ENCODE measurements at places on chromosomes 4 and X.

- no peak for DNase-seq
Observed at GRCh38 chr4:85901500-85901899, 426.6 kb downstream of the ARHGAP24 start.

DNA sequence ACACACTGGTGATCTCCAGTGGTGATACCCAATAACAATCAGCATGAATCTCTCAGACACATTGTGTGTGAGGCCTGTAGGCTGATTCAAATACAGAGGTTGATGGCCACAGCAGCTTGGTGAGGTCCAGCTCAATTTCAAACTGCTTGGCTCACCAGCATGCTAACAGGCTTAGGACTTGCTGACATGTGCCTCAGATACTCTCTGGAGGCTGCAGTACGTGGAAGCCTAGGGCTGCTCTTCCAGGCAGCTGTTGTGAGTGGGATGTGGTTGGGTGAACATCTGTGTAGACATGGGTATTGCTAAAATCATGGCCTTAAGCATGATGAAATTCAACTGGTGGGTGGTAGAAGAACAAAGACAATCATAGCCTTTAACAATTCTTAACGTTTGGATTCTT is 4.3 kb downstream of the CXCL9 start:
- no peak for DNase-seq

DNA sequence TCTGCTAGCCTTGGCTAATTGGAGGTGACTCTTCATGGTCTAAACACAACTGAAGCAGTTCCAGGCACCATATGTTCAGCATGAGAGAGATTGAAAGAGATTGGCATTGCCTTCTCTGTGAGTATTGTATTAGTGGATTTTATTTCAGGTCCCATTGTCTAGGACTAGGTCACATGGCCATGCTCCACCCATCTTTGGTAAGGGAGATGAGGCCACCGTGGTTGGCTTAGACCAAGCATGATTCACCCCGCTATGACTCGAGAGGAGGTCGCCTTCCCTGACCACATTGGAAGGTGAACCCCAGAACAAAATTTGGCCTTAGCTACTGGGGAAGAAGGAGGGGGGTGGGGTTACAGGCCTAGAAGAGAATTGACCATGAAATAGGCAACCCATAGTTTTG is 109.9 kb upstream of the BCOR start:
- DNase-seq, result peak; percentile 12

GRCh38 chrX:43882294-43882681 is at the start of gene MAOB:
TSS of gene MAOB (minus strand) at chrX:43882450. CDS start at chrX:43882299, 151 bp downstream.
- DNase-seq, result peak; percentile 18

- no peak for DNase-seq
Observed at GRCh38 chr4:22483551-22483981, 32.3 kb downstream of the ADGRA3 start.

DNA sequence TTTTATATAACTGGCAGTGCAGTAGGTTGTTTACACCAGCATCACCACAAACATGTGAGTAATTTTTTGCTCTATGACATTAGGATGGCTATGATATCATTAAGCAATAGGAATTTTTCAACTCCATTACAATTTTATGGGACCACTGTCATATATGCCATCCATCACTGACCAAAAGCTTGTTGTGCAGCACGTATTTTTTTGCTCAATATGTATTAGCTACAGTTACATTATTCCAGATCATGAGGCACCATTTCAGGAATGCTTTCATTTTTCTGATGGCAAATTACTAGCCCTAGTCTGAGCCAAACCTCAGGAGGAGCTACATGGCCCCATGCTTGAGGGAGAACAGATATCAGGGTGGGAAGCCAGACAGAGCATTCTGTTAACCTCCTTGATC is 56.8 kb upstream of the DCLK2 start:
- DNase-seq, result no peak

GRCh38 chr4:43089730-43090129 is 197.2 kb downstream of the GRXCR1 start:
- DNase-seq, result no peak

GRCh38 chr4:148441624-148441985 is 609 bp downstream of the NR3C2 start:
- no peak for DNase-seq

GRCh38 chrX:112577146-112577545 is 102.6 kb downstream of the LHFPL1 start:
- no peak for DNase-seq

DNA sequence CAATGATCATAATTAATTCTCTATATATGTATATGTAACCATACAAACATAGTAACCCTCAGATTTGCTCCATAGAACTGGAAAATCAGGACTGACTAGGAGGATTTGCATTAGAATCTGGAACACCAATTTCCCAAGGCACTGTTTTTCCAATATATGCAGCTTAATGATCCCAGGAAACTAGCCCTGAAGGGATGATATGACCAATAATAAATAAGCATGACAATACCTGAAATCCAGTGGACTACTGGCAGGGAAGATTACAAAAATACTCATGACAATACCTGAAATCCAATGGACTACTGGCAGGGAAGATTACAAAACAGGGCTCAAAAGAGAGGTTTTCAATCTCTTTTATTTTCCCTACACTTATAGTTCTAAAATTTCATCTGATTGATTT is 98.4 kb downstream of the PCDH7 start:
- no peak for DNase-seq

GRCh38 chr4:108370291-108371141 is 201.8 kb upstream of the LEF1 start:
- DNase-seq, result peak; percentile 61

GRCh38 chr4:125131891-125132680 is 182.7 kb upstream of the FAT4 start:
- no peak for DNase-seq

- no peak for DNase-seq
Observed at GRCh38 chrX:40092808-40093435, 4.8 kb downstream of the BCOR start.

DNA sequence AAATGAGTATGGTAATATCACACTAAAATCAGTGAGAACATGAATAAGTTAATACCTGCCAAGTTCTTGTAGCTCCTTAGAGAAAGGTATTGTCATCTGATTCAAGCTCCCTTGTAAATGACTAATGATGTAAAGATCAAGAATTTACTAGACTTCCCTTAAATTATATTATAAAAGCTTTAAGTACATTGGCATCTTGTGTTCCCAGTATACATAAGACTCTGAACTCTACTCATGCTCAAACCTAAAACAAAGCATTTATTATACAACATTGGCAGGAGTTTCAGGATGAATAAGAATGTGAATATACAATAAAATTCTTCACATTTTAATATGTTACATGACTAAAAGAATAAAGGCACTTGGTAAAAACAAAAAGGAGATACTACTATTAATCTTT is 126.8 kb upstream of the UNC5C start:
- no peak for DNase-seq

GRCh38 chr4:75630174-75630936 is at the start of gene CDKL2:
TSS of gene CDKL2 (minus strand) at chr4:75630528. CDS start at chr4:75625988, 4,540 bp downstream.
- peak; percentile 91 for DNase-seq

GRCh38 chr4:138833974-138834373 is 181.6 kb upstream of the NOCT start:
- no peak for DNase-seq

GRCh38 chrX:106300656-106301055 is 132.6 kb downstream of the PWWP3B start:
- no peak for DNase-seq

DNA sequence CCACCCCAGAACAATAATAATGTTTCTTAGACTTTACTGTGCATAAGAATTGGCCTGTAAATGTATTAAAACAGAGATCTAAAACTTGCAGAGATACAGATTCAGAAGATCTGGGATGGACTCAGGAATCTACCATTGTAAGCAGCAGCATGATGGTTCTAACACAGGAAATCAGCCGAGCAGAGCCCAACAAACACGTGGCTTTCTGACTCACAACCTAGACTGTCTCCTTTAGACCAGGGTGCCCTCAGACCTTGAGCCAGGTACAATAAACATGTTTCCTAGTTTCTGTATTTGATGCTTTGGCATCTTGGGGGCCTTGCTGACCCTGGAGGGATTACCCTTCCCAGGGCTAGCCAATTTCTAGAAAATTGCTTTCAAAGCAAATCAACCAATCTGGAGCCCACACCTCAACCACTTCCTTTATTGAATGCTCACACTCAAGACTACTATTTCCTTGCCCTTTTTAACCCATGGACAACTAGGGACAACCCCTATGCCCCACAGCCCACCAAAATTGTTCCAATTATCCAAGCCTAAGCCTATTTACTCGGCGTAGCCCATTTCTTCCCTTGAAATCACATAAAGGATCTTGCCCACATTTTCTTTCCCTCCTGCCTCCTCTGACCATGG is 80.5 kb downstream of the TBC1D9 start:
- DNase-seq, result no peak

DNA sequence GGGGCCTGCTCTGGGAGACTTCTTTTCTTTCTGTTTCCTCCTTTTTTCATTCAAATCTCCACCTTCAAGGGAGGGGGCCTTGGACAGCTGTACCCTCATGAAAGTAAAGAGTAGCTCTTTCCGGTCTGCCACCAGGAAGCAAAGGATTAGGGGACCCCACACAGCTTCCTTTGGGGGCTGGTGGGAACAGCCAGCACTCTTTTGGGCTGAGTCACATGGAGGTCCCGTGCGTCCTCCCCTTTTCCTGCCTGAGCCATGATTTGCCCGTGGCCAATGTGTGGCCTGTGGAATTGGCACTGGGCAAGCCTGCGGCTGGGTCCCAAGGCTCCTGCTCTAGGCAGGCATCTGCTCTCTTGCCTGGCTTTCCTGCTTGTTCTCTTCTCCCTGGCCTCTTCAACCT is 65.5 kb downstream of the FHDC1 start:
- no peak for DNase-seq

DNA sequence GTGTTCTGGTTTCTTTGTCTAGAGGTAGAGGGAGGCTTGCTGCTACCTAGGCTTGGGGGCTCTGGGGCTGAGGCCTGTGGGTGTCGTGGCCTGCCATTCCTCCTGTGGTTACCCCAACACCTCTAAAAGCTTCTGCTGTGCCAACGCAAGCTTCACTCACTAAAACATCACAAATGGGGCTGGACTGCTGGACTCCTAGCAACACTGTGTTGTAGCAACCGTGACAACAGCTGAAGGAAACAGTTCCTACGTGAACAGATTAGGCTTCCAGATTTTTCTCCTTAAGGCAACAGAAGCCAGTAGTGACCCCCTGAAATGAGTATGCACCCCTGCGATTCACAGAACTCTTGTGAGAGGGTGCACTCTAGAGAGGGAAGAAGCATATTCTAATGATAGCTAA is 138.3 kb upstream of the TEX13D start:
- no peak for DNase-seq

- DNase-seq, result no peak
Observed at GRCh38 chr4:31366041-31366440, 645.9 kb downstream of the PCDH7 start.

- DNase-seq, result no peak
Observed at GRCh38 chr4:145525291-145525740, 43.7 kb downstream of the SMAD1 start.

DNA sequence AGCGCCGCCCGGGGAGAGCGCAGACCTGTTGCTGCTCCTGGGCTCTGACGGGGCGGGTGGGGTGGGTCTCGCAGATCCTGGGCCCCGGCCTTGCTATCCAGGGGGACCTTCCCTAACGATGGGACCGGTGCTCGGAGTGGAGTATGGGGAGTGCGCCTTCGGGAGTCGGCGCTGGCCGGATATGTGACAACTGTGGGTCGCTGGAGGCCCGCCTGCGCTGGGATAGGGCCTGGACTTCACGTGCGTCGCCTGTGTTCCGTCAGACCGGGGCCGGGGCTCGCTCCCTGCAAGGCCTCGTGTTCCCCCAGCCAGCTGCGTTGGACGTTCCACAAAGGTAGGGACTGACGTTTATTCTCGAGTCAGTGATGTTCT is 1.3 kb downstream of the TBL1X start:
- peak; percentile 24 for DNase-seq

GRCh38 chr4:103098756-103099440 is 736 bp downstream of the BDH2 start:
- no peak for DNase-seq

GRCh38 chrX:97267396-97268181 is 383.9 kb downstream of the RPA4 start:
- DNase-seq, result no peak

DNA sequence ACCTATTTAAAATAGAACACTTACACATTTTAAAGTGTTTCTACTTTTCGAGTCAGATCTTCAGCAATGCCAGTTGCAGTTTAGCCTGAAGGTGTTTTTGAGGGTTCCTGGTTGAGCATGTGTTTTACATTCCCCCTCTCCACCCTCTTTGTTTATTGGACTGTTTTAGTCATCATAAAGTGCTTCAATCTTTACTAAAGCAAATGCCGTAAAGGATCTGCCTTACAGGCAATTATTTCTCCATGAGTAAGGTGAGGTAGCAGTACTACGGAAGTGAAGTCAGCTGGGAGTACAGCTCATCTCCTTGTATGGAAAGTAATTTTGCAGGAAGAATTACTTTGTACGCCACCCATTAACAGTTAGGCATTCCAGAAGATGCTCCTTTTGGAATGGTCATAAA is 36.9 kb downstream of the PDLIM5 start:
- no peak for DNase-seq

GRCh38 chrX:107940095-107940494 is 42.1 kb downstream of the TEX13B start:
- no peak for DNase-seq

GRCh38 chr4:69823048-69823447 is 36.9 kb downstream of the SULT1E1 start:
- no peak for DNase-seq

DNA sequence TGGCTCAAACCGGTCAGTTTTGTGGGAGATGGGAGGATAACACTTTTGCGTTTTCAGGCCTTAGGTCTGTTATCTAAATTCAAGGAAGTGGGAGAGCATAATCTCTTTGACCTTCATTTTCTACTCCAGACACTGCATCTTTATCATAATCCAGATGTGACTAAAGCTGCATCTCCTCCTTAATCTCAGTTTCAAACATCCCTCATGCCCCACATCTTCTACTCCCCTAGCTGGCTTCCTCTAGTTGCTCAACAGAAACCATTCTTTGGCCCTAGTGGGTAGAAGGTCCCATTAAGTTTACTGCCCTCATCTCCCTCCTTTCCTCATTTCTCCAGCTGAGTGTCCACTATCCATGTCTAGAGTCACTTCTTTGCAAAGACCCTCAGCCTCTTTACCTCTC is 18.8 kb upstream of the RASL11B start:
- no peak for DNase-seq

DNA sequence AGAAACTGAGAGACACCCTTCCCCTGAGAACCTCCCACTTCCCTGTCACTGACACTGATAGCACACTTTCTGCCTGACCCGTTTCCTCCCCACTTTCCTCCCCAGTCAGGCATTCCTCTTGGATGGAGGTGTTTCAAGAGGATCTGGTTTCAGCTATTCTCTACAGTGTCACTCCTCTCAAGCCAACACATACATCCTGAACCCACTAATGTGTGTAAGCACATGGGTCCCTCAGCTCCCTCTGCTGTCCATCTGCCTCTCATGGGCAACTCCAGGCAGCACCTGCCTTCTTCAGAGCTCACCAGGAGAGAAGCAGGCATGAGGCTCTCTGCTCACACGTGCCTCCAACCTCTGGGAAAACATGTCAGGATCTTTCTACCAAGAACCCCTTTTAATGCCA is 207.6 kb downstream of the NAF1 start:
- no peak for DNase-seq

DNA sequence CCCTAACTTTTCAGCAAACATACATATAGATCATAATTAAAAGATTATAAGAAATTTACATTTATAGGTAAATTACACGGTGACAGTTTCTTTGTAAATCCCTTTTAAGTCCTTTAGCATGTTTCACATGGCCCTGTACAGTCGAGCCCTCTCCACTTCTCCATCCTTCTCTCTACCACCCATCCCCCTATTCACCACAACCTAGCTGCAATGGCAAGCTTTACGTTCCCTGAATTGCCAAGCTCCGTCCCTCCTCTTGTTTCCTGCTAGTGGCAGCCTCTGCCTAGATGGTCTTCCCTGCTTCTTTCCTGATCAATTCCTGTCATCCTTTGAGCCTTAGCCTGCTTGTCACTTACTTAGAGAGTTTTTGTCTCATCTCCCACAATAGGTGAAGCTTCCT is 116.2 kb downstream of the TMA16 start:
- no peak for DNase-seq

All from activated naive CD4-positive, alpha-beta T cell treated with anti-CD3 and anti-CD28 coated beads, Interleukin-2, amount 50 U/mL, for 16 hours (primary cell).